HepG2 (cell line): ENCODE measurements at places on chromosomes 3 and 15.

DNA sequence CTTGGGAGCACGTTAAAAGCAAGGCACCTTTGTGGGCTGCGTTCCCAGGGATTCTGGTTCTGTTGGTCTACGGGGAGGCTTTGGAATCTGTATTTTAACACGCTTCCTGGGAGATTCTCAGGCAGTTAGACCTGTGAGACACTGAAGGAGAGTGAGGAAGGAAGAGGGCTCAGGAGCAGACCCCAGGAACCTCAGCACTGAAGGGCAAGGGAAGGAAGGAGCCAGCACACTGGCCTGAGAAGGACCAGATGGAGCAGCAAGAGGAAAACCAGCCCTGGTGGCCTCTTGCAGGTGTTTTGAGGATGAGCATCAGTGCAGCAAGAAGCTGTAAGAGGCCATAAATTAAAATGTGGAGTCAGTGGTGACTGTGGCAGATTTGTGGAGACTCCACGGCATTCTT, 146.7 kb downstream of the RPLP1 start:
- no peak for DNase-seq

GRCh38 chr3:79766496-79767193, 1.2 kb downstream of the ROBO1 start:
- DNase-seq = no peak

DNA sequence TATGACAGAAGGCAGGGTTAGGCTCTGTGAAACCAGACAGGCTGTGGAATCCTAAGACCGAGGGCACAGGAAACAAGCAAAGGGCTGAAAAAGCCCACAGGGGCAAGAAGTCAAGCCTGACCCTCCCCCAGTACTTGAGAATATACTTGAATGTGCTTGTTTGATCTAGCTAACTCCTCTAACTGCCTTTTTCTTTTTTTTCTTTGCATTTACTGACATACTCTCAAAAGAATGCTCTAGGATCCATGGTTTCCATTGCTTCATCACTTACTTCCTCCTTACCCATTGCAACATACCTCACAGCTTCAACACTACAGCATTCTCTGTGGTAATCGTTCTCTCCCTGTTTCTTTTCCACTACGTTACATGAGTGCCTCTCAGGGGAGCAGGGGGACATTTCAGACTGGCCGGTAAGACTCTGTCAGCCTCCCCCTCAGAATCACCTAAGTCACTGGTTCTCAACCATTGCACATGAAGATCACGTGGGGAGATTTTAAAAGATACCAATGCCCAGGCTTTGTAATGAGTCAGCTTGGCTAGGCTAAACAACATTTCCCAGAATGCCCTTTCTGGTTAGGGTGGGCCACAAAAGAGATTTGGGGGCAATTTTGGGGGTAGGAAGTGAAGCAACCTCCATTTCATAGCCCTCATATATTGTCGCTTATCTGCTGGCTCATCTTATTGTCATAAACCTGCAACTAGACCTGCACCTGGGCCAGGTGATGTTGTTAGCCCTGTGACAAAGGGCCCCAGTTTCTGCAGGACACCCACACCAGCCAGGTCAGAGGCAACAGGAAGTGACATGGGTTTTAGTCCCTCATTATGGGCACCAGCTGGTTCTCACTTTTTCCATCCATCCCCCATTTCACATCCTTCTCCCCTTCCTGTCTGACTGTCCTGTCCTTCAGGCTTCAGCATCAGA, 24.6 kb upstream of the RSL24D1 start:
- DNase-seq = peak; percentile 86

DNA sequence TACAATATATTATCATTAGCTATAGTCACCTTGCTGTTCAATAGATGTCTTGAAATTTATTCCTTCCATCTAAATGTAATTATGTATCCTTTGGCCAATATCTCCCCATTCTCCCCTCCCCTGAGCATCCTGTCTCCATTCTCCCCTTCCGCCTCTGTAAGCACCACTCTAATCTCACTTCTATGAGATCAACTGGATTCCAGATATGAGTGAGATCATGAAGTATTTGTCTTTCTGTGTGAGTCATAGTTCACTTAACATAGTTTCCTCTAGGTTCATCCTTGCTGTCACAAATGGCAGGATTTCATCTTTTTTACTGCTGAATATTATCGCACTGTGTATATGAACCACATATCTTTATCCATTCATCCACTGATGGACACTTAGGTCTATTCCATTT, 148.8 kb upstream of the NDN start:
- no peak for DNase-seq

DNA sequence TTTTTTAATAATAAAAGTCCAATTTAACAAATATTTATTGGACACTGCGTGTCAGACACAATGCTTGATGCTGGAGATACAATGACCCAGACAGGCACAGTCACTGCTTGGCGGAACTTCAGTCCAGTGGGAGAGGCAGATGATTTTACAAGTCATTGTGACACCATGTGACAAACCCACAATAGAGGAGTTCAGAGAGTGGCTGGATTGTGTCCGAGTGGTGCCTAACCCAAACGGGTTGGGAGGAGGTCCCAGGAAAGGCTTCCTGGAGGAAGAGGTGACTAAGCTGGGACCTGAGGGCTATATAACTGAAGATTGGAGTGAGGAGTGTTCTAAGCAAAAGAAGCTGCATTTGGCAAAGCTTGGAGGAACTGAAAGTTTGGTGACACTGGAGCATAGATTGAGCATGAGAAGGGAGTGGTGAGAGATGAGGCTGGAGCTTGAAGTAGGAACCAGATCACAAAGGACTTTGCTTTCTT, 41.4 kb downstream of the CRTC3 start:
- DNase-seq = no peak
